ENCODE measurements at places on chromosomes 2 and 18.
A peak's percentile ranks its signal among the peaks of the same experiment; 100 is the strongest.

DNA sequence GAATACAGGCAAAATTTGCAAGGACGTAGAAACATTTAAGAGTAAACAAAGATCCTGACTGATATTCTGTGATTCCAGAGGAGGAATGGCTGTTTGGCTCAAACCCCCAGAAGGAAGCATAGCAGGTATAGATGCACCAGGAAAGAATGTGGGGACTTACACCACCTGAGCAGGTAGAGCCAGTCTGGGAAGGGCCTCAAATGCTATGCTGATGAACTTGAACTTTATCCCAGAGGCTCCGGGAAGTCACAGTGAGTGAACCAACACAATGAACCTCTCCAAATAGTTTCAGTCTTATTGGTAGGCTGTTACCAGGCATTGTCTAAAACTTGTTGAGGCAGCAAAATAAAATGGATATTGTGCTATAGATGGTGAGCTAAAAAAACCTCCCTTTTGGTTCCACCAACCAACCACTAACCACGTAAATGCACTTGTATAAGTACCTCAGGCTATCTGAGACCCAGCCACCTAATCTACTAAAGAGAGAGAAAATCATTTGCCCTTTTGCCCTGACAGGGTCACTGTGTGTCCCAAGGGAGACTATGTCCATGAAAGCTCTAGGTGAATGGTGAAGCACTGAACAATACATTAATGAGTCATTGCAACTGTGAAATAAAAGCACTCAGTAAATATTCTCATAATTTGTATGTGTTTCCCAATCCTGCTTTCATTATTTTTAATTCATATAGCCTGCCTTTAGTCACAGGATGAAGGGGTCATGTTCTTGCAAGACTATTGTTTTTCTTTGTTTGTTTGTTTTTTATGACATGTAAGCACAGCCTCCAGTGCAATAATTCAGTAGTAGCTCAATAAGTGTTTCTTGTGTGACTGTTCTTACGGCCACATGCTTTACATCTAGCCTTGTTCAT, 911.6 kb downstream of the EPHA4 start:
- H3K4me3 ChIP-seq: no peak overlapping the region
- DNase-seq: no peak
- peaks cover 9% of the 10 kb centered on the region for H3K4me1 ChIP-seq
- no peaks in the 10 kb centered on the region for H3K36me3 ChIP-seq

- H3K4me3 ChIP-seq: no peak overlapping the region
- no peaks in the 10 kb centered on the region for H3K36me3 ChIP-seq
- no peak for DNase-seq
These were observed 60.2 kb upstream of the NT5C1B start for GRCh38 chr2:18649502-18650135.

GRCh38 chr2:14552818-14553217, 79.7 kb upstream of the LRATD1 start:
- no peak overlapping the region for H3K27ac ChIP-seq
- H3K36me3 ChIP-seq: no peaks in the 10 kb centered on the region
- no peaks in the 10 kb centered on the region for H3K27me3 ChIP-seq
- H3K4me3 ChIP-seq: no peak overlapping the region
- no peak for DNase-seq

GRCh38 chr2:45117383-45117782, 108.1 kb upstream of the SIX2 start:
- H3K4me3 ChIP-seq: no peak overlapping the region
- H3K27ac ChIP-seq: no peak overlapping the region
- H3K4me1 ChIP-seq: peaks cover 24% of the 10 kb centered on the region
- peaks cover 3% of the 10 kb centered on the region for H3K27me3 ChIP-seq
- no peak for DNase-seq

- H3K27me3 ChIP-seq: no peaks in the 10 kb centered on the region
- peaks cover 2% of the 10 kb centered on the region for H3K36me3 ChIP-seq
- H3K27ac ChIP-seq: no peak overlapping the region
- no peaks in the 10 kb centered on the region for H3K4me1 ChIP-seq
These were observed 22.5 kb downstream of the PASK start for GRCh38 chr2:241126771-241127202.

GRCh38 chr2:169806586-169806985, 7.9 kb downstream of the SSB start:
- DNase-seq: no peak
- H3K4me1 ChIP-seq: peaks cover 2% of the 10 kb centered on the region
- H3K36me3 ChIP-seq: peaks cover 37% of the 10 kb centered on the region

DNA sequence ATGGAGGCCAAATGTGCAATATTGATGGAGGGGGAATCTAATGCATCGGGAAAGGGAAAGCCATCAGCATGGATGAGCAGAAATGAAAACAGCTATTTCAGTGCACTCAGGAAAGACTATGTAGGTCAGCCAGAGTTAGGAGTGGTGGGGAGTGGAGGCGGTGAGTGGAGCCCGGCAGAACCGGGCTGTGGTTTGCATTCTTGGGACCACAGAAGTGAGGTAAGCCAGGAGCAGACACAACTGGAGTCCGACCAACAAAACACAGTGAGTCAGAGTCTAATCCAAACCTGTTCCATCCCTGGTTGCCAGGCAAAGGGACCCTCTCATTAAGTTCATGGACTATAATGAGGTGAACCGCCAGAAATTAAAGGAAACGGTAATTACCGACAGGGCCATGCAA, 61.1 kb upstream of the RAB12 start:
- no peak overlapping the region for H3K4me3 ChIP-seq
- H3K4me1 ChIP-seq: peaks cover 6% of the 10 kb centered on the region
- H3K27ac ChIP-seq: no peak overlapping the region
- no peaks in the 10 kb centered on the region for H3K36me3 ChIP-seq

DNA sequence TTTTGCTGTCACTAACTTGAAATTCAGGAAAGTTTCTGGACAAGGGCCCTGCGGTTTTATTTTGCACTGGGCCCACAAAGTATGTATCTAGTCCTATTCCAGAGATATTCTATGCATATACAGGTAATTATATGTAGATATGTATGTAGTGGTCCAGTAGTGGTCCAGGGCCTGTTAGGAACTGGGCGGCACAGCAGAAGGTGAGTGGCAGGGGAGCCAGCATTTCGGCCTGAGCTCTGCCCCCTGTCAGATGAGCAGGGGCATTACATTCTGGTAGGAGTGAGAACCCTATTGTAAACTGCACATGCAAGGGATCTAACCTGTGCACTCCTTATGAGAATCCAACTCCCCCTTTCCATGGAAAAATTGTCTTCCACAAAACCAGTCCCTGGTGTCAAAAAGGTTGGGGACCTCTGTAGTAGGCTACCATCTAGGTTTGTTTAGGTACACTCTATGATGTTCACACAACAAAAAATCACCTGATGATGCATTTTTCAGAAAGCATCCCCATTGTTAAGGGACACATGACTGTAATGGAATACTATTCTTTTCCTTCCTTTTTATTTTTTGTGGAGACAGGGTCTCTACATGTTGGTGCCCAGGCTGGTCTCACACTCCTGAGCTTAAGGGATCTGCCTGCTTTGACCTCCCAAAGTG, 2.8 kb upstream of the PPP4R3B start:
- no peaks in the 10 kb centered on the region for H3K36me3 ChIP-seq
- no peak overlapping the region for H3K4me3 ChIP-seq
- peaks cover 17% of the 10 kb centered on the region for H3K4me1 ChIP-seq
- no peak for DNase-seq
- H3K27ac ChIP-seq: peak overlapping the region; percentile 45

DNA sequence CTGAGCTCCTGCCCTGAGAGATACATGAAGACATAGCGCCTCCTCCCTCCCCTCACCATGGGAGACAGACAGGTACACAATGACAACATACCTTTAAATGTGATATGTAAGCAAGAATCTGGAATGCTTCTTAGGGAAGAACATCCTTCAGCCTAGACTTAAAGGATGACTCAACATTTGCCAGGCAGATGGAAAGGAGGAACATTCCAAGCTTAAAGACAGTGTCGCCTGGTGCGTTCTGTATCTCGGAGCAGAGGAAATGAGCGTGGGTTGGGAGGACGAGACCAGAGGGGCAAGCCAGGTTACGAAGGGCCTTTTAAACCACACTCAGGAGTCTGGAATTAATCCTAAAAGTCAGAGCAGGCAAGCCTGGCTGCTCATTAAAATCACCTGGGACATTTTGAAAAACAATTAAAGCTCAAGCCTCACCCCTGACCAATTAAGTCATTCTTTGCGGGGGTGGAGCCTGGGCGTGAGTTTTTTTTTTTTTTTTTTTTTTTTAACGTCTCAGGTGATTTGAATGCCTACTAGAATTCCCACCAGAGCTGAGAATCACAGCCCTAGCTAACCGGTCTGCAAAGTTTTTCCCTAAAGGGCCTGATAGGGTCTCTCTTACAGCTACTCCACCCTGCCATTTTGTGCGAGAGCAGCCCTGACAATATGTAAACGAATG, 131.2 kb upstream of the SEC11C start:
- H3K4me1 ChIP-seq: peaks cover 25% of the 10 kb centered on the region
- H3K4me3 ChIP-seq: peak overlapping the region; percentile 4
- H3K27me3 ChIP-seq: no peaks in the 10 kb centered on the region
- DNase-seq: no peak
- H3K36me3 ChIP-seq: peaks cover under 1% of the 10 kb centered on the region
- peak overlapping the region; percentile 45 for H3K27ac ChIP-seq

DNA sequence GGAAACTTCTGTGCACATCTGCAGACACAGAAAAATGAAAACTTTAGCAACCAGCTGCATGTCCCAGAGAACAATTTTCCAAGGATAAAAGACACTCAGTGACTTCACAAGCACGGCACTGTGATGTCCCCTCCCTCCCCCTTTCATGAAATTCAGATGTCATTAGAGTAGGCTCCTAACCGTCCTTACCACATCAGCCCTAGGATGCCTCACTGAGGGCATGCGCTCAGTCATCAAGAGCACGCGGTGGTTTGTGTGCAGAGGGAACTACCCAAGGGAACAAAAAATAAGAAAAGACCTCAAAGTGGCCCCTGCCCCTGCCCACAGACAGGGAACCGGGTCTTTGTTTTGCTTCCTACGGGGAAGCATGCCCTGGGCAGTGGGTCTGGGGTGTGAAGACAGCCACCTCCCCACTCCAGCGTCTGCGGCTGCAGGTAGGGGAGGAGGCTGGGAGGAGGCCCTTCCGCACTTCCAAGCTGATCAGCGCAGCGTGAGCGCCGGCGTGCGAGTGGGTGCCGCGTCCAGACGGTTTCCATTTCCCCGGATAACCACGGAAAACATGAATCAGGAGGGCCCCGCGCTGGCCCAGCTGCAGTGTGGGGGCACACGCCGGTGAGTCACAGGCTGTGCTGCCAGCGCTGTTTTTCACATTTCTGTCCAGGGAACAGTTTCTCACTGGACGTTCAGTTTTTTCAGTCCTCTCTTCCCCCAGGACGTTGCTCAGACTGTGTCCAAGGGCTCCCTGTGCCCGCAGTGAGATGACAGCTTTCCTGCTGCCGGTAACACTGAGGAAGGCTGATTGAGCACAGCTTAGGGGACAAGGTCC, 70.6 kb downstream of the COPS8 start:
- no peaks in the 10 kb centered on the region for H3K36me3 ChIP-seq
- peaks cover 6% of the 10 kb centered on the region for H3K4me1 ChIP-seq
- DNase-seq: no peak
- no peaks in the 10 kb centered on the region for H3K27me3 ChIP-seq

- H3K27ac ChIP-seq: no peak overlapping the region
- no peaks in the 10 kb centered on the region for H3K4me1 ChIP-seq
- DNase-seq: no peak
- H3K36me3 ChIP-seq: no peaks in the 10 kb centered on the region
These were observed 357.3 kb downstream of the ZEB2 start for GRCh38 chr2:144162652-144163051.

- H3K36me3 ChIP-seq: no peaks in the 10 kb centered on the region
- no peak overlapping the region for H3K4me3 ChIP-seq
- H3K27me3 ChIP-seq: no peaks in the 10 kb centered on the region
- DNase-seq: no peak
- H3K4me1 ChIP-seq: peaks cover 39% of the 10 kb centered on the region
These were observed 763 bp downstream of the CCDC141 start for GRCh38 chr2:179049203-179049545.

- H3K36me3 ChIP-seq: no peaks in the 10 kb centered on the region
- peak overlapping the region; percentile 25 for H3K4me3 ChIP-seq
- H3K27me3 ChIP-seq: no peaks in the 10 kb centered on the region
- peaks cover 48% of the 10 kb centered on the region for H3K4me1 ChIP-seq
- no peak for DNase-seq
- H3K27ac ChIP-seq: peak overlapping the region; percentile 72
These were observed 61.7 kb downstream of the ACKR3 start for GRCh38 chr2:236631281-236631855.

DNA sequence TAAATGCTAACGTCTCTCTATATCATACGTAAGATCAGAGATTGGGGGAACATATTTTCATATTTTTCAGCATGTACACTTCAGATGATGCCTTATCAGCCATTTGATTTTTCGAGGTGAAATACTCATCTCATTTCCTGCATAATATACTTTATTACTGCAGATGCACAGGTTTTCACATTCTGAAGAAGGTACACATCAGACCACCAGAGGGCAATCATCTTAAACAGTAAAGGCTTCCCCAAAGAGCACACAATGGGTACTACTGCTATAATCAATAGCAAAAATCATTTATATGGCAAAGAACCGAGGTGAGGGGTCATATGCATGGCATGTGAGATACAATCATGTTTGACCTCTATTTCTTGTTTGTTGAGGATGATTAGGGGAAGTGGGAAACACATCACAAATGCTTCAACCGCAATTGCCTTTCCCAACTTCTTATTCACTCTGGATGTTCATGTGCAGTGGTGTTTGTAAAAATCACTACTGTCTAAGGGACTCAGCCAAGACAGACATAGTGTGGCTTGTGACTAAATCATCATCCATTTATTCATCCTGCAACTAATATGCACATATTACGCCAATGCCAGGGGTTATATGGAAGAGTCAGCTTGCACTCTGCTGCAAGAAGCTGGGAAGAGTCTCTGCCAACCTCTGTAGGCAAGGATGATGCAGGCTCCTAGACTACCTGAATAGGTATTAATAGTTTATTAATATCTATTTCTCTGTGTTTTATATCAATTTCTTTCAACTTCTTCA, 118.7 kb downstream of the EPB41L3 start:
- H3K27me3 ChIP-seq: no peaks in the 10 kb centered on the region
- DNase-seq: no peak
- peaks cover 7% of the 10 kb centered on the region for H3K36me3 ChIP-seq
- H3K4me3 ChIP-seq: no peak overlapping the region
- no peak overlapping the region for H3K27ac ChIP-seq

GRCh38 chr18:446941-447560, 53.5 kb downstream of the COLEC12 start:
- no peaks in the 10 kb centered on the region for H3K27me3 ChIP-seq
- no peak overlapping the region for H3K4me3 ChIP-seq
- peak overlapping the region; percentile 55 for H3K27ac ChIP-seq
- H3K4me1 ChIP-seq: peaks cover 19% of the 10 kb centered on the region
- DNase-seq: no peak
- H3K36me3 ChIP-seq: peaks cover 18% of the 10 kb centered on the region
